Fibroblast of skin of back (primary cell): ENCODE measurements at places on chromosomes 11 and 22.

DNA sequence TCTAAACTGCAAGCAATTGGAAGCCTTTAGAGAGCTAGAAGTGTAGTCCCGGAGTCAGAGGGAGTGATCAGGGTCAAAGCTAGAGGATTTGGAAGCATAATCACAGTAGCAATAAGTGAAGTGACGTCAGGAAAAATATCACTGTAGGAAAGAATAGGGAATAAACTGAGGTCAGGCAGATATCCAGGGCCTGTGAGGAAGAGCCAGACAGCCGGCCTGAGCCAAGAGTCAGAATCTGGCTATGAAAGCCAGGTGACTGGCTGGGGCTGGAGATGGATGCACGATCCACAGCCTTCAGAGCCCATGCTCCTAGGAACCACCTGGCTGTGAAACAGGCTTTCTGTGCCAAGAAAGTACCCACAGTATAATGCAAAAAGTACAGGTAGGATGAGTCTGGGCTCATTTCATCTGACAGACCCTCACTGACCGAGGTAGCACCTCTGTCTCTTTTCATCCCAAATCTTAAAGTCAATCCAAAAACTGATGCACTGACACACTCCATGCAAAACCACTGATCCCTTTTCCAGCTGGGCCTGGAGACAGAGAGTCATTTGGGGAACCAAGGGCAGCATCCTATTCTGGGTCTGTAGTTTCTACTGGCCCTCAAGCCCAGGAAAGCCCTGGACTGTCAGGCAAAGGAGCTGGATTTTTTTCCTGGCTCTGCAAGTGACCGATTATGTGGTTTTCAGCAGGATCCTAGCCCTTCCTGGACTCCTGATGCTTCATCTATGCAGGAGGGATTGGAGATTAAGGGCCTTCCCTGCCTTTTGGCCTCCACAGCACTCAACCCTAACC, 21.3 kb downstream of the TRIM66 start:
- no peak for DNase-seq

- no peak for DNase-seq
Measured at GRCh38 chr11:105793092-105793491, 183.2 kb downstream of the GRIA4 start.

DNA sequence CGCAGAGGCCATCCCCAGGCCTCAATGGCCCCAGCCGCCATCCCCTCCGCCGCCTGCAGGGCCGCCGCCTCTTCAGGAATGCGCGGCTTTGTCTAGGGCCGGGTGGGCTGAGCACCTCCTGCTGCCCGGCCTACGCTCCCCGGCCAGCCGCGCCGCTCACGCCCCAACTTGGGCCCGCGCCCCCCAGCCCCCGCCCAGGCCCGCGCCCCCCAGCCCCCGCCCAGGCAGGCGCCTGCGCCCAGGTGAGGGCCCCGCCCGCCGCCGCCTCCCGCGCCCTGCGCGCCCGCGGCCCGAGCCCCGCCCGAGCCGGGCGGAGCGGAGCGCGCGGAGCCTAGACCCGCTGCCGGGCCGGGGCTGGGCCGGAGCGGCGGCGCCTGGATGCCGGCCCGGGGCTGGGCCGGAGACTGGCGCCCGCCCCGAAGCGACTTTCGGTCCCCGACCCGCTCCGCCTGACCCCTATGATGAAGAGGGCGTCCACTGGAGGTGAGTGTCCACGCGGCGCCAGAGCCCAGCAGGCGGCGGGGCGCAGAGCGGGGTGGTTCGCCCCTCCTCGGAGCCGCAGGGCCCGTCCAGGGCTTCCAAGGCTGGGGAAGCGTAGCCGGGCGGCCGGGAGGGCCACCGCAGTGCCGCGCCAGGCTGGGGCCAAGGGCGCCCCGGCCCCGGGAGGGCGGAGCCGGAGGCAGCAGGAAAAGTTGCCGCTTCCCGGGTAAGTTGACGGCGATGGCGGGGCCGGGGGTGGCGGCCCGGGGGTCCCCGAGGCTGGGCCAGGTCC, 34.3 kb upstream of the PRODH start:
- DNase-seq = peak; percentile 10

- no peak for DNase-seq
Measured at GRCh38 chr11:62217191-62217748, 8.8 kb downstream of the SCGB2A1 start.

GRCh38 chr22:38114484-38115398, 4.3 kb upstream of the BAIAP2L2 start:
- peak; percentile 75 for DNase-seq

GRCh38 chr11:23897453-23898286, 599.2 kb upstream of the LUZP2 start:
- DNase-seq = peak; percentile 96

DNA sequence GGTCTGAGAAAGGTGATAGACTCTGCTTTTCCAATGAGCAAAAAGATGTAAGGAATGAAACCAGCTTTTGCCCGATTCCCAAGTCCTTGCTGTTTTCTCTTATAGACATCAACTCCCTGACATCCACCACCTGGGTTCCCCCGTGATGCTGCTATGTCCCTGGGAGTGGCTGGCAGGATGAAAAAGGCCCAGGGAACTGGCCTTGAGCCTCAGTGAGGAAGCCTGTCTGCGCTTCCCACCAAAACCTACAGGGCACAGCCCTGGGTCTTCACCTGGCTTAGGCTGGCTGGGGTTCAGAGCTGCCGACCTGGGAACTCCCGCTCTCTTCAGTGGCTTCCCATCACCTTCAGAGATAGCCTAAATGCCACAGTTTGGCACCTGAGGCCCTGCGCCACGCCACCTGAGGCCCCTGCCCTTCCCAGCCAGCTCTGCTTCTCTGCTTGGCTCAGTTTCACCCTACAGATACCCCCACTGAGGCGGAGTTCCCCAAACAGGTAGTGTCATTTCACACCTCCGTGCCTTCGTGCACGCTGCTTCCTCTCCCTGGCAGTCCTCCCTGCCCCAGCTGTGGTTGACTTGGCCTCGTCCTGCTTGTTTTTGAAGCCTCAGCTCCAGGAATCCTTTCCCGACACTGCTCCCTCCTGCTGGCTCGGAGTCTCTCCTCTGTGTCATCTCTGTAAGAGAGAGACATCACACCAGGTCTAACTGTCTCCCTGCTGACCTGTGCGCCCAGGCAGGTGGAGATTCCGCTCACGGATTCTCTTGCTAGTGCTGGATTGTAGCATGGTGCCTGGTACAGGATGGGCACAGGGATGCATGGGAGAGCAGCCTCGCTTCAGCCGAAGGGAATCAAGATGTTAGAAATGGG, 10.7 kb downstream of the SLC37A2 start:
- no peak for DNase-seq

GRCh38 chr11:6400431-6401345, 10.4 kb downstream of the SMPD1 start:
- no peak for DNase-seq

DNA sequence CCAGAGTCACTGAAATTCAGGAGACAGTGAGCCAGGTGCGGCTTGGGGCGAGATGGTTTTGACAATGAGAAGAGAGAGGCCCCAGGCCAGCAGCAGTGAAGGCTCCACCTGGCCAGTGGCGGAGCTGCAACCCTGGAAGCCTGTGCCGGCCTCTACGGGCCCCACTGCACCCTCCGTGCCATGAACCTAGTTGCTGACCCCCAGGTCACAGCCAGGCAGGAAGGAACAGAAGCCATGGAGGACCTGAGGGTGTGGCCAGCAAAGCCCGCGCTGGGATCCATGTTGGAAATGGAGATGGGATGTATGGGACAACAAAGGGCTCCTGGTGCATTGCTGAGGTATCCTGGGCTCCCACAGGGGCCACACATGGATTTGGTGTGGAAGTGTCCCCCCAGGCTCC, 1528.5 kb downstream of the BRD1 start:
- DNase-seq = no peak

DNA sequence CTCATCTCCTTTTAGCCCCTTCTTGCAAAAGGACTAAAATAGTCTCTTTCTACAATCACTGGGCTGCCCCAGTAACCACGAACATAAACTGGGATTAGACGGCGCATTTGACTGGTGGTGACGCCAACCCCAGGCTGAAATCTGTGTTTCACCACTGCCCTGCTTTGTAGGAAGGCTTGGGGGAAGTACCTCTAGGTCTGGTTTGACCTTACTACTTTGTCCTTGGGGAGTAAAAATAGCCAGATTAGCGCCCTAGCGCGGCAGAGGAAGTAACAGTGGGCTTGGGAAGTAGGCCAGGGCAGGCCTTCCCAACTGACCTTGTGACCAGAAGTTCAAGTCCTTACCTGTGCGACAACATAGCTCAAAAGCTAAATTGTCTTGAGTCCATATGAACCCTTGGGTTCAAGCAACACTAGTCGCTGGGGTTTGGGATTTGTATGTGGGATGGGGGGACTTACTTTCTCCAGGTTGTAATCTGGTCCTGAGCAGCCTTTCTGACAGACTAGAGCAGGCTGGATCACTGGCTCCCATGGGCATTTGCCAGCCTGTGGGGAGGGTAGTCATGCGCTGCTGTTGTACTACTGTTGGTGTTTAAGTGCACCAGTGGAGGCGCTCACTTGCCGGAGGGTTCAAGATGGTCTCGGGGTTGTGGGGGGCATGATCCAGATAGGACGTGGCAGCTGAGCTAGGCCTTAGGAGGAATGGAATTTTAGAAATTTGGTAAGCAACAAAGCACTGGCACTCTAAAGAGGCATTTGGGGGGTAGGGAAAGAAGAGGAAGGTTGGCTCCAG, 953 bp upstream of the PACS1 start:
- peak; percentile 80 for DNase-seq

- DNase-seq = no peak
Measured at GRCh38 chr11:21529187-21529586, 663.7 kb upstream of the ANO5 start.

- no peak for DNase-seq
Measured at GRCh38 chr11:82738091-82738490, 4.4 kb upstream of the FAM181B start.

GRCh38 chr11:107268977-107269376, 188.6 kb downstream of the CWF19L2 start:
- no peak for DNase-seq

DNA sequence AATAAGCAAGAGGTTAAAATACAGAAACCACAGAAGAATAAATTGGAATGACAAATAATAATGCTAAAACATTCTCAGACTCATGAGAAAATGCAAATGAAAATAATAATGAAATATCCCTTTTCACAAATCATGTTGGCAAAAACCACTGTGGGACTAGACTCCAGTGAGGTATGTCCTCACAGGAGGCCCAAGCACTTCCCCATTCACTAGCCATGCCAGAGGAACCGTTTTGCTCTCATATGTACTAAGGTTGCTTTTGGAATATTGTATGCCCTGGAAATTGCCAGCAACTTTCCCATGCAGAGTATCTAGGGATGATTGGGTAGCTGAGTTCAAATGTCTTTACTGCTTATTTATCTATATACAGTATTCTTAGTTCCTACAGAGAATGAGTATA, 106.2 kb upstream of the CHORDC1 start:
- no peak for DNase-seq

GRCh38 chr11:131495423-131495822, 125.0 kb downstream of the NTM start:
- DNase-seq = no peak

- peak; percentile 68 for DNase-seq
Measured at GRCh38 chr11:96246718-96247552, 96.1 kb downstream of the MAML2 start.

DNA sequence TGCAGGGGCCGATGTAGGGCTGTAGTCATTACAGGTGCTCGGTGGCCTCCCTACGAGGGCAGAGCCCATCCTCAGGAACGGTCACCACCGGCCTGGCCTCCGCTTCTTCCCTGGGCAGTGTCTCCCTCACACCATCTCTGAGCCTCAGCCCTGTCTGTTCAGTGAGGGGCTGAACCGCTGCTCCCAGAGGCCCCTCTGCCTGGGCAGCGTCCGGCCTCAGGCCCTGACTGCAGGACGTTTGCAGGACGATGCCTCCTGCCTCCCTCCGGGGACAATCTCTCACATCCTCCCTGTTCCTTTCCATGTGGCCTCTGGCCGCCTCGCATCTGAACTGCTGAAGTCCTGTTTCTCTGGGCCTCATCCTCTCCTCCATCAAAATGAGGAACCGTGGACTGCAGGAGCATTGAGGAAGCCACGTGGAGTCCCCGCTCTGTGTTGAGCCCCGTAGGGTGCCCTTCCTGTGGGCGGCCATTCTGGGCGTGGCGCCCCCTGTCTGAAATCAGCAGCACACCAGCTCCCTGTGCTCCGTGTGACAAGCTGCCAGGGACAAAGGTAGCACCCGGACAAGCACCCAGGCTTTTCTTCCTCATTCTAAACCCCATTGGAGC, 933.5 kb downstream of the BRD1 start:
- DNase-seq = no peak

GRCh38 chr11:126190792-126191191, 20.7 kb downstream of the RPUSD4 start:
- DNase-seq = no peak

- no peak for DNase-seq
Measured at GRCh38 chr11:131231317-131231940, 139.0 kb upstream of the NTM start.

DNA sequence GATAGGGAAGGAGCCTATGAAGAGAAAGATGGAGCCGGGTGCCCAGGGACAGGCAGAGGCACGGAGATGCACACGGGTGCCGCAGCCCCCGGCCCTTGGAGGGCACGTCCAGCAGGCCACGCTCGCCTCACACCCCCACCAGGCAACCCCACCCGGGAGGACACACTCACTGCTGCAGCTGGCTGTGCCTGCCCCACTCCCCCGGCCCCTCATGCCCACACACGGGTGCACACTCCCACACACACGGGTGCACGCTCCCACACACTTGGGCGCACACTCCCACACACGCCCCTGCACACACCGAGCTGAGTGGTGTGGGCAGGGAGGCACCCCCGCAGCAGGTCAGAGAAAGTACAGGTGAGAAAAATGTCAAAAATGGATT, 1.1 kb downstream of the MOB2 start:
- DNase-seq = no peak

DNA sequence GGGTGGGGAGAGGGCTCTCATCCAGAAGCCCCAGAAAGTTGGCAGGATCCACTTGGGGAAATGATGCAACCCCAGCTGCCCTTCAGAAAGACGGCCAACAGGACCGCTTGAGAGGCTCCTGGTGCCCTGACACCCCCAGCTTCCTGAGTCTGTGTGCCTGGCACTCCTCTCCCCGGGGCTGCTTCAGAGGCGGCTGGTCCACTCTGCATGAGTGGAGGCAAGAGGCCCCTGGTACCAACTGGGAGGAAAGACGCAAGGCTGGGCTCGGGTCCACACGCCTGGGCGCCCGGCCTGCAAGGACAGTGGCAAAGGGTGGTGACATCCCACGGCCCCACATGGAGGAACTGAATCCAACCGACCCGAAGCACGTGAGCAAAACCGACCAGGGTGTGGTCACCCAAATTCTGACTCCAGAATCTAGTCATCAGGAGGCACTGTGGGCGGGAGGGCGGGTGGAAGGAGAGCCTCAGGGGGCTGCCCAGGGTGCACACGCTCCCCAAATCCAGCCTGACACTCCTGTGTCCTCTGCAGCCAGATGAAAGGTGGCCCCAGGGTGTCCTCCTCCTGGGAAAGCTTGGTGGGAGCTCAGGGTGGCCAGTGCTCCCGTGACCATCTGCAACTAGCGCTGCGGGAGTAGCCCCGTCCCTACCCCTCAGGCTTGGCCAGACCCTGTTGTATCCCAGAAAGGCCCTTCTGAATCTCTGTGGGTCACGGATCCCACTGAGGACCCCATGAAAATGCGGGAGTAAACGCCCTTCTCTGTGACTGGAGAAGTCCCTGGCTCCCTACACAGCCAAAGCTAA, 3.7 kb downstream of the RNH1 start:
- DNase-seq = no peak

GRCh38 chr11:120198787-120199469, 11.9 kb upstream of the OAF start:
- DNase-seq = no peak

GRCh38 chr22:42544686-42545085, 9.1 kb upstream of the SERHL2 start:
- DNase-seq = peak; percentile 18
